ENCODE measurements at places on chromosomes 1 and 21.

GRCh38 chr1:10789047-10789791, 7.2 kb downstream of the CASZ1 start:
- no peaks in the 10 kb centered on the region for H3K36me3 ChIP-seq
- H3K4me3 ChIP-seq, result no peak overlapping the region
- H3K27me3 ChIP-seq, result peaks cover 63% of the 10 kb centered on the region
- H3K4me1 ChIP-seq, result peaks cover 12% of the 10 kb centered on the region

- H3K27ac ChIP-seq, result no peak overlapping the region
- peaks cover 63% of the 10 kb centered on the region for H3K36me3 ChIP-seq
- no peaks in the 10 kb centered on the region for H3K4me1 ChIP-seq
- DNase-seq, result no peak
- no peaks in the 10 kb centered on the region for H3K27me3 ChIP-seq
- H3K4me3 ChIP-seq, result no peak overlapping the region
Observed at GRCh38 chr1:89594096-89594740, 38.7 kb upstream of the LRRC8C start.

- peaks cover 100% of the 10 kb centered on the region for H3K36me3 ChIP-seq
- no peak for DNase-seq
- no peaks in the 10 kb centered on the region for H3K4me1 ChIP-seq
- no peaks in the 10 kb centered on the region for H3K27me3 ChIP-seq
- no peak overlapping the region for H3K4me3 ChIP-seq
- H3K27ac ChIP-seq, result no peak overlapping the region
Observed at GRCh38 chr1:8866792-8867415, 11.6 kb downstream of the ENO1 start.

DNA sequence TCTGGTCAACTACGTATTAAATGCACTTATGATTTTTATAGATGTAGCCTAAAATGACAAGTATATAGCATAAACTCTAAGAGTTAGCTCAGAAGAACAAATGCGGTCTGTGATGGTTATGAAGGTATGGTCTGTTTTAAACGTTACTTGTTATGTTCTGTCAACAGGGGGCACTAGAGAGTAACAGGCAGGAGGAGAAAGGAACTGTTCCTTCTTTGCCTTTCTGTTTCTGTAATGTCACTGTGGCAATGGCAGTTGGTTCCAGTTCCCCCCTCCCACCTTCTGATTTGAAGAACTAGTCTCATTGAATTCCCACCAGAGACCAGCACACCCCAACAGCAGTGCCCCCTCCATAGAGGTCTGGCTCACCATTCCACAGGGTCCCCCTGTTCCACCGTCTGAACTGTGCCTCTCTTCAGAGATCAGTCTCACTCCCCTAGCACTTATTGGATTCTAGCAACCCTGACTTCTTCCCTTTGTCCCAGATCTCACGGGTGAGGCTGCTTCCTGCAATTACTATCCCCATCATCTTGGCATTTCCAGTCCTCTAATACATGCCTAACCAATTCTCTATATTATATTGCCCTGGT, 14.0 kb downstream of the KRTAP24-1 start:
- no peak overlapping the region for H3K4me3 ChIP-seq
- no peaks in the 10 kb centered on the region for H3K27me3 ChIP-seq
- H3K4me1 ChIP-seq, result no peaks in the 10 kb centered on the region
- H3K36me3 ChIP-seq, result no peaks in the 10 kb centered on the region
- H3K27ac ChIP-seq, result no peak overlapping the region
- DNase-seq, result peak; percentile 26

GRCh38 chr1:2087766-2088165, 37.6 kb downstream of the PRKCZ start:
- H3K4me1 ChIP-seq, result peaks cover 25% of the 10 kb centered on the region
- no peak for DNase-seq
- no peaks in the 10 kb centered on the region for H3K36me3 ChIP-seq

DNA sequence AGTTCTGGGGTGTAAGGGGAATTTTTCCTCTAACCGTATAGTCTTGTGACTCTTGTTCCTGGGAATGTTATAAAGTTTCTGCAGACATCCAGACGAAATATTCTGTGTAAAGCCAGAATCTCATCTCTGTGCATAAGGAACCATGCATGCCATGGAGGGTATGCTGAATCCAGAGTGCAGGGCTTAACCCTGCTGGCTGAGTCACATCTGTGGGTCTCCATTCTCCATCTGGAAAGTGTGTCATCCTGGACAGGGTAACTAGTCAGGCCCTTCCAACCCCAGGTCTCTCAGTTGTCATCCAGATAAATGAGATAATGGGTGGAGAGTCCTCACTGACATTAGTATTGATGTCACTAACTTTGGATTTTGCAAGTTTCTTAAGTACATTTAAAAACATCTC, 48.8 kb downstream of the ATP5PO start:
- H3K4me1 ChIP-seq, result no peaks in the 10 kb centered on the region
- H3K4me3 ChIP-seq, result no peak overlapping the region
- DNase-seq, result no peak
- H3K27ac ChIP-seq, result no peak overlapping the region
- no peaks in the 10 kb centered on the region for H3K36me3 ChIP-seq

- no peaks in the 10 kb centered on the region for H3K27me3 ChIP-seq
- DNase-seq, result no peak
- peaks cover 21% of the 10 kb centered on the region for H3K36me3 ChIP-seq
- H3K4me3 ChIP-seq, result no peak overlapping the region
- peaks cover 54% of the 10 kb centered on the region for H3K4me1 ChIP-seq
Observed at GRCh38 chr1:207869859-207870258, 41.1 kb downstream of the CD34 start.

DNA sequence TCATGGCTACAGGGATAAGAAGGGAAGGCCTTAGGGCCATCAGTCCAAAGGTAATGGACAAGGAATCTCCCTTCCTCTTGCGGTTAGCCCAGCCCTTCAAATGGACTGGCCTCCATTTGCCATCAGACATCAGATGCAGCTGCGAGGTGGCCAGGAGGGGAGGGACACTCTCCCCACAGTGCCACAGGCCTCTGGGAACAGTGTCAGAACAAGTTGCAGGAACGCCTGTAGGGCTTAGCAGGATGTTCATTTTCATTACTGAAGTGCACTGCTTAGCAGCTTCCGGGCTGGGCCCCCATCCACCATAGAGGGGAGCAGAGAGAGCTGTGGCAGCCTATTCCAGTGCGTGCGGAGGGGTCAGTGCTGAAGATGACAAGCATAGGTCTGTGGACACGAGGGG, 127.5 kb downstream of the GALNT2 start:
- no peaks in the 10 kb centered on the region for H3K27me3 ChIP-seq
- H3K4me1 ChIP-seq, result peaks cover 14% of the 10 kb centered on the region
- no peak for DNase-seq
- H3K27ac ChIP-seq, result no peak overlapping the region

- H3K27ac ChIP-seq, result no peak overlapping the region
- H3K27me3 ChIP-seq, result no peaks in the 10 kb centered on the region
- H3K4me1 ChIP-seq, result no peaks in the 10 kb centered on the region
- peaks cover 11% of the 10 kb centered on the region for H3K36me3 ChIP-seq
- no peak overlapping the region for H3K4me3 ChIP-seq
- no peak for DNase-seq
Observed at GRCh38 chr1:10617931-10618885, 143.5 kb downstream of the PEX14 start.

- H3K36me3 ChIP-seq, result no peaks in the 10 kb centered on the region
- DNase-seq, result no peak
- no peaks in the 10 kb centered on the region for H3K27me3 ChIP-seq
- no peak overlapping the region for H3K27ac ChIP-seq
- no peaks in the 10 kb centered on the region for H3K4me1 ChIP-seq
- H3K4me3 ChIP-seq, result no peak overlapping the region
Observed at GRCh38 chr1:94253456-94254017, 16.2 kb upstream of the ARHGAP29 start.

DNA sequence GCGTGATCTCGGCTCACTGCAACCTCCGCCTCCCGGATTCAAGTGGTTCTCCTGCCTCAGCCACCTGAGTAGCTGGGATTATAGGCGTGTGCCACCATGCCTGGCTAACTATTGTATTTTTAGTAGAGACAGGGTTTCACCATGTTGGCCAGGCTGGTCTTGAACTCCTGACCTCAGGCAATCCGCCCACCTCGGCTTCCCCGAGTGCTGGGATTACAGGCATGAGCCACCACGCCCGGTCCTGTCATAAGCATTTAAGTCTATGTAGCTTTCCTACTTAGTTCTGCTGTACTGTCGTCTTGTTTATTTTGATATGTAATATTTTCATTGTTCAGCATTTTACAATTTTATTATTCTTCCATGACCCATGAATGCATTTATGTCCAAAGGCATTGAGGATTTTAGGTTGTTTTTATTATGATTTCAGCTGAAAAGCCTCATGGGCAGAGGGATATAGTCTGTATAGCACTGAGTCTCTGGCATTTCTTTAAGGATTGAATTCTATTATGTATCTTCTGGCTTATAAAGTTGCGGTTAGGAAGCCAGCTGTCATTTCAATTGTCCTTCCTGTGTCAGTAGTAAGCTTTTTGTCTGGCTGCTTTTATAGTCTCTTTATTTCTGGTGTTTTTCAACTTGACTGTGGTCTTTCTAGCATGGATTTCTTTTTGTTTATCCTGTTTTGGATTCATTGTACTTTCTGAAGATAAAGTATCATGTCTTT, 9.2 kb downstream of the AGPAT3 start:
- no peaks in the 10 kb centered on the region for H3K27me3 ChIP-seq
- H3K27ac ChIP-seq, result no peak overlapping the region
- no peak for DNase-seq

GRCh38 chr1:210366767-210367166, 38.1 kb downstream of the HHAT start:
- no peak for DNase-seq
- no peaks in the 10 kb centered on the region for H3K27me3 ChIP-seq
- H3K4me3 ChIP-seq, result no peak overlapping the region

DNA sequence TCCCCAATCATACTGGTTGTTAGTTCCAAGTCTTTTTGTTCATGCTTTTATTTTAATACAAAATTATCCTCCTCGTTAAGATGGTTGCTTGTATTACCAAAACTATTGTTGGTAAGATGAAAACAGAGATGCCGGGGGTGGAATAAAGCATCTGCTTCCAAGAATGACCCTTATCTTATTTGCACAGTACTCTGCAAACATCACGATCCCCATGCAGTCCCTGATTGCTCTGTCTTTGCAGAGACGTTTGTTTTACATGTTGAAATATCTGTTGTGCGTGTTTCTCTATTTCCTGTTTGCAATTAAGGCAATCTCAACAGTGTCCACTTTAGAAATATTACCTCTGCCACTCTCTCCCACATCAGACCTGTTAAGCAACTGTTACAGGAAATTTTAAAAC, 141.3 kb upstream of the NCAM2 start:
- H3K4me3 ChIP-seq, result no peak overlapping the region
- DNase-seq, result peak; percentile 26
- no peaks in the 10 kb centered on the region for H3K27me3 ChIP-seq
- H3K4me1 ChIP-seq, result no peaks in the 10 kb centered on the region
- no peaks in the 10 kb centered on the region for H3K36me3 ChIP-seq

GRCh38 chr1:110155878-110156522, 5.7 kb downstream of the SLC6A17 start:
- H3K27ac ChIP-seq, result no peak overlapping the region
- no peaks in the 10 kb centered on the region for H3K27me3 ChIP-seq
- peaks cover 5% of the 10 kb centered on the region for H3K4me1 ChIP-seq
- DNase-seq, result peak; percentile 67

GRCh38 chr1:35585281-35585680, 12.2 kb downstream of the TFAP2E start:
- no peak for DNase-seq
- no peak overlapping the region for H3K4me3 ChIP-seq
- H3K27me3 ChIP-seq, result no peaks in the 10 kb centered on the region
- H3K27ac ChIP-seq, result no peak overlapping the region
- H3K4me1 ChIP-seq, result no peaks in the 10 kb centered on the region
- H3K36me3 ChIP-seq, result no peaks in the 10 kb centered on the region

DNA sequence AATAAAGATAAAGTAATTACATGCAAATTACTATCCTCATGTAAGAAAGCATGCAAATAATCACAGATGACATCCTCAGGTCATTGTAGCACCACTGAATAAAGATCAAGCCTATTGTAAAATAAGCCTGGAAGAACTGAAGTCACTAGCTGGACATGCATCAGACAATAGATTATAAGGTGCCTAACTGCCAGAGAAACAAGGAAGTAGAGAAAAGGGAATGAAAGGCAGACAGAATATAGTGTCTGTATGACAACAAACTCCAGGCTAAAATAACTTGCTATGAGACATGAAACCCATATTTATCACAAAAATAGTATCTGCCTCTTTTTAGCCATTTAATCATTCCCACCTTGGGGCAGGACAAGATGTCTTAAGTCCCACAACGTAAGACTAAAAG, 108.7 kb downstream of the ENAH start:
- H3K4me1 ChIP-seq, result no peaks in the 10 kb centered on the region
- DNase-seq, result no peak
- no peak overlapping the region for H3K27ac ChIP-seq
- no peaks in the 10 kb centered on the region for H3K36me3 ChIP-seq
- no peak overlapping the region for H3K4me3 ChIP-seq

DNA sequence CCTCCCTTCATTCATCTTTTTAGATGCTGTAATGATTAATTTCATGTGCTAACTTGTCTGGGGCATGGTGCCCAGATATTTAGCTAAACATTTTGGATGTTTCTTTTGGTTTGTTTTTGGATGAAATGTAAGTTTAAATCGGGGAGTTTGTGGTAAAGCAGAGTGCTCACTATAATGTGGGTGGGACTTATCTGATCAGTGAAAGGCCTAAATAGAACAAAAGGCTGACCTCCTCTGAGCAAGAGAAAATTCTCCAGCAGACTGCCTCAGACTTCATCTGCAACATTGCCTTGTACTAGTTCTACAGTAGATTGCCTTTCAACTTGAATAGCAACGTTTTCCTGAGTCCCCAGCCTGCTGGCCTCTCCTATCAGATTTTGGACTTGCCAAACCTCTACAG, 183.6 kb downstream of the S1PR1 start:
- H3K27ac ChIP-seq, result no peak overlapping the region
- DNase-seq, result no peak
- H3K27me3 ChIP-seq, result no peaks in the 10 kb centered on the region
- H3K4me3 ChIP-seq, result no peak overlapping the region
- H3K36me3 ChIP-seq, result no peaks in the 10 kb centered on the region

GRCh38 chr1:201504799-201505502, 2.0 kb downstream of the CSRP1 start:
- H3K4me1 ChIP-seq, result peaks cover 13% of the 10 kb centered on the region
- no peak overlapping the region for H3K27ac ChIP-seq
- no peak overlapping the region for H3K4me3 ChIP-seq
- H3K27me3 ChIP-seq, result peaks cover 6% of the 10 kb centered on the region
- no peaks in the 10 kb centered on the region for H3K36me3 ChIP-seq

Measured in K562 (cell line).